ENCODE measurements at places on chromosomes 7 and 10.

GRCh38 chr10:9289811-9290210 is 1235.3 kb downstream of the GATA3 start:
- no peak overlapping the region for H3K4me3 ChIP-seq
- no peak overlapping the region for H3K27ac ChIP-seq
- H3K4me1 ChIP-seq = peaks cover 12% of the 10 kb centered on the region

DNA sequence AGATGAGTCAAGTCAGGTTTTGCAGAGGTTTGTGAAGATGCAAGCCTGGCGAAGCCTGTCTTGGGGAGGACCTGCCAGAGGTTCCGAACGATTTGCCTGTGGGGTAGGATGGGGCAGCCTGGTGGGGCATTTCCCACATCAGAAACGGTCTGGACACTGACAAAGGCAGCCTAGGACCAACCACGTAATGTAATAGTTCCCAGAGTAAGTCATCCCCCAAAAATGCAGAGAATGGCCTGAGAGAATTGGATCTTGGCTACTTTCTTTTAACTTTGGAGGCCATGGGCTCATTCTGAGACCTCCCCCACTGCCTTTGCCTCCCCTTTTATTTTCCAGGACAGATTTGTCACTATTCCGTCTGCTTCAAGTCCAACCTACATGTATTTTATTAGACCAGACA is 168.9 kb upstream of the SH2B2 start:
- H3K27me3 ChIP-seq = no peaks in the 10 kb centered on the region
- H3K4me1 ChIP-seq = peaks cover 13% of the 10 kb centered on the region
- H3K4me3 ChIP-seq = no peak overlapping the region
- no peak for DNase-seq

DNA sequence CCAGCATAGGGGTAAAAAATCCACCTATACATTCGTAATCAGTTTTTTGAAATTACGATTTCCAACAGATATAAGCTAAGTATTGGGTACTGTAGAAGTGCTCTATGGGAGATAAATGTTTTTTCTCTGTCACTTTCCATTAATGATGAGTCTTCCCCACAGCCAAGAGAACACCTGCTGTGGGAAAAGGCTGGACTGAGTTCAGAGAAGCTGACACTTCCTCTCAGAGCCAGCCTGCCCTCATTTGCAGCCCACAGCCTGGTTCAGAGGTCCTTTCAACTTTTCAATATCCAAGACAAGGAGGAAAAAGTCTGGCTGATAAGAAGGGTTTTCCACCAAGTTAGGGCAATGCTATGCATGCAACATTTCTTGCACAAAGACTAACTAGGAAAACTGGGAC is 64.5 kb upstream of the DNAJB12 start:
- DNase-seq = no peak
- H3K36me3 ChIP-seq = peaks cover 27% of the 10 kb centered on the region
- H3K27ac ChIP-seq = no peak overlapping the region
- H3K4me1 ChIP-seq = no peaks in the 10 kb centered on the region
- no peak overlapping the region for H3K4me3 ChIP-seq
- no peaks in the 10 kb centered on the region for H3K27me3 ChIP-seq

DNA sequence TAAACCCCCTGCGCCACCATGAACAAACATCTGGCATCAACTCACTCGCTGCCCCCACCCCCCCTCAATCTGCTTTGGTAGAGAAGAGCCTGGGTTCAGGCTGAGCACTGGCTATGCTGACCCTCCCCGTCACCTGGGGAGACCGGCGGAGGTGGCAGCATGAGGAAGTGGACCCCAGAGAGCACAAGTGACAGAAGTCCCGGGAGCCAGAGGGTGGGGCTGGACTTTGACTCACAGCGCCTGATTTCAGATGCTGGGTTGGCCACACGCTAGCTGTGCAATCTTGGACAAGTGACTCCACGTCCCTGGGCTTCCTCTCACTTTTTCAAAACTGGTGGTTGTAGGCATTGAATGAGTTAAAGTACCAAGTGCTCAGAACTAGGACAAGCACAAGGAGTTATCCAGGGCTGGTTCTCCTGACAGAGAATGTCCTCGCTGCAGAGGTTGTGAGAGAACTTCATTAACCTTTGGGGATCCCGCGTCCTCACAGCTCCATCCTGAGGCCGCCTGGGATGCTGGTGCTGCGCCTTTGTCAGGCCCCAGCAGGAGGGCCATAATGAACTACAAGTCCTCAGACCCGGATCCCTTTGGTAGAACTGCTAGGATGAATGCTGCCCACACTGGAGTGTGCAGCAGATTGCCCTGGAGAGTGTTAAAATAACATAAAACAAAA is 48.8 kb upstream of the RASGEF1A start:
- DNase-seq = no peak
- H3K4me1 ChIP-seq = peaks cover 14% of the 10 kb centered on the region
- H3K36me3 ChIP-seq = no peaks in the 10 kb centered on the region
- no peak overlapping the region for H3K27ac ChIP-seq

DNA sequence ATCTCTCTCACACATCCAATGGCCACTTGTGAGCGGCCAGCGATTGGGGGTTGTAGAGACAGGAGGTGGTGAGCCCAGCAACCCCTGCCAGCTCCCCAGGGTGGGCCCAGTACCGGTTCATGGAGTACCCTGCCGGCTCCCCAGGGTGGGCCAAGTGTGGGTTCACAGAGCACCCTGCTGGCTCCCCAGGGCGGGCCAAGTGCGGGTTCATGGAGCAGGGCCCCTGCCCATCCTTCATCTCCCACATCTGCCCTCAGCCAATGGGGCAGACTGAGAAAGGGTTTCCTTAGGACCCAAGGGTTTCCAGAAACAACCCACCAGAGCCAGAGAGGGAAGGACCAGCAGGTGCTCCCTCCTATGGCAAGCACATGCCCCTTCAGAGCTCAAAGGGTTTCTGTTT is 21.4 kb upstream of the SLIT1 start:
- H3K4me1 ChIP-seq = no peaks in the 10 kb centered on the region
- no peaks in the 10 kb centered on the region for H3K36me3 ChIP-seq
- no peak for DNase-seq
- H3K27ac ChIP-seq = no peak overlapping the region

- peaks cover 40% of the 10 kb centered on the region for H3K27me3 ChIP-seq
- no peak overlapping the region for H3K4me3 ChIP-seq
- H3K4me1 ChIP-seq = peaks cover 5% of the 10 kb centered on the region
- no peak for DNase-seq
- no peaks in the 10 kb centered on the region for H3K36me3 ChIP-seq
These were observed 752 bp downstream of the THSD7A start for GRCh38 chr7:11831156-11831735.

DNA sequence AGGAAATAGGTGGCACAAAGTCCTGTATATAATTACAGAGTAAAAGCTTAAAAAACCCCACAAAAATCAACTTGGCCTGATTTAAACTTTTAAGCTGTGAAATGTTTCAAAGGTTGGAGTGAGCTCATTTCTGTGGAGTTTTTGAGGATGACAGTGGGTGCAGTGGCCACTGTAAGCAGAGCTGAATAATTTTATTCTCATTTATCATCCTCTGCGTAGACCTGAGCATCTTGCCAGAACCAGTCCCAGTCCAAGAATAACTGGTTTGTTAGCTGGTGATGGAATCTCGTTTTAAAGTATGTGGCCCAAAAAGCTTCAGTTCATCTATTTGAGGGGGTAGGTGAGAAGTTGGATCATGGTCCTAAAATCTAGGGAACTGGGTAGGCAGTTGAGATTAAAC is 4.4 kb downstream of the BMPER start:
- peaks cover 58% of the 10 kb centered on the region for H3K27me3 ChIP-seq
- H3K36me3 ChIP-seq = no peaks in the 10 kb centered on the region

DNA sequence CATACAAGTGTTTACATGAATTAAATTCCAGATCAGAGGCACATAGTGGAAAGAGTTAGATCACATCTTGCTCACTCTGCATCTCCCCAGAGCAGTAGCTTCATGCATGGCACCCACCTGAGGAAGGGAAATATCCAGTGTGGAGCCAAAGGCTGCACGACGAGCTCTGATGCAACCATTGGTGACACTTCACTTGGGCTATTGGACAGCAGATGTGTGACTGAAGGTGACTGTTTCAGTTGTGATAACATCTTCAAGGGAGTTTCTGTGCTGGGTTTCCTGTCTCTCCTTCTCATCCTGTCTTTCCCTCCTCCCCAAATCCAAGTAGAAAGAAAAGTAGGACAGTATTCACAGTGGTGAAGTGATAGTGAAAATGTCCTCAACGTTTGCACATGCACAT is 115.0 kb downstream of the TAF3 start:
- DNase-seq = no peak
- H3K4me1 ChIP-seq = no peaks in the 10 kb centered on the region
- H3K4me3 ChIP-seq = no peak overlapping the region
- no peak overlapping the region for H3K27ac ChIP-seq

DNA sequence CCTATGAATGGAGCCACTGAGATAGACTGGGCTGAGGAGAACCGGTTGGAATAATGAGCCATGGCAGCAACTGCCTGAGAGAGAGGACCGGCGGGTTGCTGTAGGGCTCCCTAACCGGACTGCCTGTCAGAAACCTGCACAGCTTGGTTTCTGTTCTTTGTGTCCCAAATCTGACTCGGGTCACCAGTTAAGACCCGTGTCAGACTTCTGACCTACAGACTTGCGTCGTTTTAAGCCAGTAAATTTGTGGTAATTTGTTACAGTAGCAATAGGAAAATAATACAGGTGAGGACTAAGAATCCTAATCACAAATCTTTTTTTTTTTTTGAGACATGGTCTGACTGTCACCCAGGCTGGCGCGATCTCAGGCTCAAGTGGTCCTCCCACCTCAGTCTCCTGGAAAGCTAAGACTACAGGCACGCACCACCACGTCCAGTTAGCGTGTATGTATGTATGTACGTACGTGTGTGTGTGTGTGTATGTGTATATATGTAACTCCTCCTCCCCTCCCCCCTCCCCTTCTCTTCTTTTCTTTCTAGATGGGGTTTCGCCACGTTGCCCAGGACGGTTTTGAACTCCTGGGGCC is 672 bp upstream of the DDX56 start:
- peak overlapping the region; percentile 91 for H3K27ac ChIP-seq
- peak overlapping the region; percentile 85 for H3K4me3 ChIP-seq
- DNase-seq = no peak
- H3K4me1 ChIP-seq = peaks cover 37% of the 10 kb centered on the region

GRCh38 chr10:54203401-54203800 is 597.6 kb downstream of the PCDH15 start:
- H3K27ac ChIP-seq = no peak overlapping the region
- H3K36me3 ChIP-seq = no peaks in the 10 kb centered on the region
- no peaks in the 10 kb centered on the region for H3K27me3 ChIP-seq
- H3K4me3 ChIP-seq = no peak overlapping the region
- H3K4me1 ChIP-seq = no peaks in the 10 kb centered on the region

Data from activated CD8-positive, alpha-beta memory T cell treated with anti-CD3 and anti-CD28 coated beads, Interleukin-2, amount 10 ng/mL, durations not matched to agents 7 days and 5 days (primary cell).